ENCODE measurements at places on chromosomes 13 and 19. TPM values are rescaled to one million over a fixed set of nuclear protein-coding genes. Genes with fewer than 3 reads are reported as not detected.

DIRAS1 gene
- total RNA-seq, result 1.1 TPM

SELENOV gene
- total RNA-seq, result not detected

COL4A1 gene
- total RNA-seq, result 1,114 TPM

ICAM5 gene
- total RNA-seq, result 16.2 TPM

SLC25A42 gene
- 6.1 TPM for total RNA-seq

DPF1 gene
- 0.88 TPM for total RNA-seq

PRTN3 gene
- total RNA-seq, result not detected

NCR1 gene
- total RNA-seq, result not detected

LNX2 gene
- total RNA-seq, result 8.9 TPM

ZNF729 gene
- total RNA-seq, result not detected

Data from placental pericyte (primary cell).